ENCODE measurements at places on chromosomes 7 and 10.

GRCh38 chr7:128102490-128103291 is 71.5 kb upstream of the LRRC4 start:
- no peak for DNase-seq

DNA sequence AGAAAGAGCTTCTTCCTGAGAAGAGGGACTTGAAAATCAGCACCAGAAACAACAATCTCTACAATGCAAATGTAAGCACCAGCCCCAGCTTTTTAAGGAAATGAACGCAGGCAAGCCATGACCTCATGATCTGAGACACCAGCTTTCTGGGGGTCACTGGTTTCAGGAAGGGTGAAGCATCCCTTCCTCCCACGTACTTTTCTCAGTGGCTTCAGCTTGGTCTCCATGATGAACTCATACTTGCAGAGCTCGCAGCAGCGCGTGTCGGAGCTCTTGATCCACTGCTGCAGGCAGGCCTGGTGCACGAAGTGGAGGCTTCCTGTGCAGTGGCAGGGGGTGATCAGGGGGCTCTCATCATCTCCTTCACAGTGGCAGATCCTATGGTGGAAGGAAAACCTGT is 87.0 kb downstream of the ALOX5 start:
- no peak for DNase-seq

GRCh38 chr10:101146392-101147251 is 15.5 kb downstream of the TLX1 start:
- no peak for DNase-seq

- no peak for DNase-seq
Observed at GRCh38 chr10:3734111-3734510, 50.9 kb downstream of the KLF6 start.

DNA sequence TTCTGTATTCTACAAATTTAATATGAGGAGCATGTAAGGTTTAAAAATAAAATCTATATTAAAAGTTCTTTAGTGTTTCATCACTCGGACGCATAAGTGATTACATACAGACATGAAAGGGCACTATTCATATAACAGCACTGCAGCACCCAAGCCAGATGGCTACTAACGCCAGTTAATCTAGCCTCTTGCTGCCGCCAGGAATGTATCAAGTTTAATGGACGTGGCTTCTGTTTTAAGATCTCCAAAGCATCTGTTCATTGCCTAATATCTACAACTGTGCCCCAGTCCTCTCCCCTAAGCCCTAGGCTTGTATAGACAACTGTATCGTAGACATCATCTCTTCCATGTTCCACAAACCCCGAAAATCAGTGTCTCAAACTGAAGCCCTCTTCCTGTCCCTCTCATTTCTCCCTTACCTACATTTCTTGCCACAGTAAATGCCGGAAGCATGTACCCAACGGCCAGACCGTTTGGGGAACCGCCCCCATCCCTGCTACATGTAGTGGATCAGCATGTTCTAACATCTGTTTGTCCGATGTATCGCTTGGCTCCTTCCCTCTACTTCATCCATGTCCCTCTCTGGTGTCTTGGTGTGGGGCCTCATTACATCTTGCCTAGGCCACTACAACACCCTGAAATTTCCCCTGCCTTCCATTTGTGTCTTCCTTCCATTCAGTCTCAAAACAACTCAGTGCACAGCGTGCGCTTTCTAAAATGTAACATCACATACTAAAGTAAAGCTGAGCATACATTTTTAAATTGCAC is 147.5 kb upstream of the RSU1 start:
- DNase-seq: no peak

DNA sequence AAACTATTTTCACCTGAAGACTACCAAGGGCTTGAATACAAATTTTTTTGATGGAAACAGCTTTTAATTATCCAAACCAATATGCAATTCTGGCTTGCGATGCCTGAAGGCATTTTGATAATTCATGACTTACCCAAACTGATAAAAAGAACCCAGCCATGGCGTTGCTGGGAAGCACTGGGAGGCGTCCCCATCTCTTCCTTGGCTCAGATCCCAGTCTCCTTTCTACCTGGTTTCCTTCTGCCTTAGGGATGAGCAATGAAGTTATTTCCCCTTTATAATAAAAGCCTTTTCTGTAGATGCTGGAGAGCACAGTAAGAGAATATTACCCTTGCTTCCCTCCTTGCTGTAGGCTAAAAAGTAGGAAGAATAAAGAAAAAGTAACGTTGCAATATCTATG is 129.1 kb upstream of the ANK3 start:
- no peak for DNase-seq

GRCh38 chr10:2906974-2907373 is 160.4 kb upstream of the PFKP start:
- no peak for DNase-seq

Measured in activated CD4-positive, alpha-beta T cell treated with anti-CD3 and anti-CD28 coated beads for 48 hours (primary cell).